ENCODE measurements at places on chromosomes 7 and 10.

DNA sequence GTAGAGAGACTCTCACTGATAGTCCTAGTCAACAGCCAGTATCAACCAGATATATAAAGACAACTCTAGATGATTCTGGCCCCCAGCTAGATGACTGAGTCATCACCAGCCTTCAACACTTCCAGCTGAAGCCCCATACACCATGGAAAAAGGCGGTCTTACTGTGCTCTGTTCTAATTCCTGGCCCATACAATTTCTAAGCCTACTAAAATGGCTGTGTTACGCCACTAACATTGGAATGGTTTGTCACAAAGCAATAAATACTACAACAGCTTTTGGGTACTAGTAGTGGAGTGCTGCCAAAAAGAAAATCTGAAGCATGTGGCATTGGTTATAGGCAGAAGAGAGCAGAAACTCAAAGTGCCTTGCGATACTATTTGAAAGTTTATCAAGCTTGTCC is 13.0 kb upstream of the TES start:
- DNase-seq: no peak

DNA sequence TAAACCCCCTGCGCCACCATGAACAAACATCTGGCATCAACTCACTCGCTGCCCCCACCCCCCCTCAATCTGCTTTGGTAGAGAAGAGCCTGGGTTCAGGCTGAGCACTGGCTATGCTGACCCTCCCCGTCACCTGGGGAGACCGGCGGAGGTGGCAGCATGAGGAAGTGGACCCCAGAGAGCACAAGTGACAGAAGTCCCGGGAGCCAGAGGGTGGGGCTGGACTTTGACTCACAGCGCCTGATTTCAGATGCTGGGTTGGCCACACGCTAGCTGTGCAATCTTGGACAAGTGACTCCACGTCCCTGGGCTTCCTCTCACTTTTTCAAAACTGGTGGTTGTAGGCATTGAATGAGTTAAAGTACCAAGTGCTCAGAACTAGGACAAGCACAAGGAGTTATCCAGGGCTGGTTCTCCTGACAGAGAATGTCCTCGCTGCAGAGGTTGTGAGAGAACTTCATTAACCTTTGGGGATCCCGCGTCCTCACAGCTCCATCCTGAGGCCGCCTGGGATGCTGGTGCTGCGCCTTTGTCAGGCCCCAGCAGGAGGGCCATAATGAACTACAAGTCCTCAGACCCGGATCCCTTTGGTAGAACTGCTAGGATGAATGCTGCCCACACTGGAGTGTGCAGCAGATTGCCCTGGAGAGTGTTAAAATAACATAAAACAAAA is 48.8 kb upstream of the RASGEF1A start:
- no peak for DNase-seq

- DNase-seq: no peak
These were observed 123.7 kb downstream of the KAT6B start for GRCh38 chr10:74949843-74950765.

GRCh38 chr7:27992755-27993493 is 187.7 kb downstream of the JAZF1 start:
- no peak for DNase-seq

DNA sequence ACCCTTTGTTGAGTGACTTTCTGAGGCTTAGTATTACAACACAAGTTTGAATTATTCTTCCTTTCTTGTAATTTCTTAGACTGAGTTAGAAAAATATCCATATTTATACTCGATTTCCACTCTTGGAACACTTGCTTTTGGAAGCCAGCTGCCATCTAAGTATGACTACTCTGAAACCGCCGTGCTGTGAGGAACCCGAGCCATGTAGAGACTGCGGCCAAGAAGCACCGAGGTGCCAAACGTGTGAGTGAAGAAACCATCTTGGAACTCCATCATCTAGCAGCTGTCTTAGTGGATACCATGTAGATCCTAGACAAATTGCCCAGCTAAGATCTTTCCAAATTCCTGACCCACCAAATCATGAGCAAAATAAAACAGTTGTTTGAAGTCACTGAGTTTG is 49.7 kb upstream of the PRKAR2B start:
- no peak for DNase-seq

GRCh38 chr7:24334012-24334411 is 50.0 kb downstream of the NPY start:
- DNase-seq: no peak

- DNase-seq: no peak
These were observed 127.2 kb downstream of the PPP1R17 start for GRCh38 chr7:31814187-31814586.

DNA sequence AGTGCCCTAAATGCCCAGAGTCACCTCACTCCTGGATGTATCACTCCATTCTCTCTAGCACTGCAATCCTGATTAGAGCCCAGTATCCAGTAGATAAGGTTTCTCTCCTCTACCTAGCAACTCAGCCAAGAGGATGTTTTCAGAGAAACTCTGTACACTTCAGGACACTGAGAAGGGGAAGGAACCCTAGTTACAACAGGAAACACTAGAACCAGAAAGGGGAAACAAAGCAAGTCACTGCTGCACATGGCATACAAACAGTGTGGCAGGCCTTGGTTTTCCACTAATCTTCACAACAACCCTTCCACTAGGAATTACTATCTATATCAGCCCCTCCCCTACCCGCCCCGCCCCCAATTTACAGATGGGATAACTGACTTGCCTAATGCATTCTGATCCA is 1.6 kb downstream of the FAM204A start:
- no peak for DNase-seq

- DNase-seq: no peak
These were observed 65.3 kb downstream of the FRMPD2 start for GRCh38 chr10:48209241-48209640.

- no peak for DNase-seq
These were observed 15.0 kb downstream of the PTN start for GRCh38 chr7:137328373-137329120.

DNA sequence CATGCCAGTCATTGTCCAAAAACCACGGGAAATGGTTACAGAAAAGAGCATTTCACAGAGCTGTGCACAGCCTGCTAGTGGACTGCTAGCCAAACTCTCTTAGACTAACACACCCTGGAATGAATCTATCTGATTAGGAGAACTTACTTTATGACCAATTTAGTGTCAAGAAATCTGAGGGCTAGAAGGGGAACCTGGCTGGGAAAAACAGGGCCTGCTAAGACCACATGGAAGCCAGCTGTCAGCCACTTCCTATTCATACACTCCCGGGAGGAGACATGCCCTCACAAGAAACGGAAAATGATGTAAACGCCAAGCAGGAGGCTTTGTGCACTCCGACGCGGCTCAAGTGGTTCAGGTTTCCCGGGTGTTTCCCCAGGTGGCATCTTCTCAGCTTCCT is 54.8 kb downstream of the MPP7 start:
- DNase-seq: no peak

DNA sequence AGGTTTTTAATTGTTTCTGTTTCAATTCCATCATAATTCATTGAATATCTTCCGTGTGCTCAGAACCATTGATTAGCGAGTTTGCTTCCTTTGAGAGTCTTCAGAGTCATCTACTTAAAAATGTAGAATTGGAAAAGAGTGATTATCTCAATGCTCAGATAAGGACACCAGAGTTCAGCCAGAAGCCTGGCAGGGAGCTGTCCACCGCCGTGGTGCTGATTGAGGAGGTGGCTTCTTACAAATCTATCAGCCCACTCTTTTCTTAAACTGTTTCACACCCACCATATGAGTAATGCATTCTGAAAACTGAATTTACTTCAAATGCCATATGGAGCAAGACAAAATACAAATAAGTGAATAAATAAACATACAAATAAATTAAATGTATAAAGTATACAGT is 79.3 kb downstream of the INSYN2A start:
- DNase-seq: peak; percentile 21

- no peak for DNase-seq
These were observed 217.1 kb downstream of the TMEM178B start for GRCh38 chr7:141290973-141291372.

- no peak for DNase-seq
These were observed 104.4 kb upstream of the MACROH2A2 start for GRCh38 chr10:69948261-69948660.

DNA sequence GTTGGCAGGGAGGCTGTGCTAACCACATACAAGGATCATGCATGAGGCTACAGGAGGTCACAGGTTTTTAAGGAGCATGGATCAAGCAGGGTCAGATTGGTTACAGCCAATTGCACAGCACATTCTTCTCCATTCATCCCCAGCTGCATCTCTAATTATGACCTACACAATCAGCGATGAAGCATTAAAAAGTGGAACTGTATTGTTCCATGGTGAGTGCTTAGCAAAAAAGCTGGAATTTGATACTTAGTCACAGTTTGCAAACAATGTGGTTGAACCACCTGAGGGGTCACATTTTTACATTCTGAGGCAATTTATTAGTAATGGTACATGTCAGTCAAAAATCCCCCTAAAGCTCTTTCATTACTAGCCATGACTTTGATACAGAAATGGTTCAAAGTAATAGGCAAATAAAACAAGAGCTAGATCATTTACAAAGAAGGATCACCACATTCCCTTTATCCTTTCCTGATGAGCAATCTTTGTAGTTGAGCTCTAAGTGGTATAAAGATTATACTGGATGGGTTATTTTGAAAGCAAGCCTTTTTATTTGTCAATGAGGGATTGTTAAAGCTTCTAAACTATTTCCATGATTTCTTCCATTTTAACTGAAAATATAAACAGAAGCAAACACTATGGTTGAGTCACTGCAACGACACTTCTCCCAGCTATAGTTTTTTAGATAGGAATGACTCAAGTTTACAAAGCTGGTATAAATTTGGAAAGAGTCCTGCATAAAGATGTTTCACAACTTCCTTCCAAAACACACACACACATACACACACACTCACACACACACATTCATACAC is 217.8 kb upstream of the SEMA3A start:
- no peak for DNase-seq

DNA sequence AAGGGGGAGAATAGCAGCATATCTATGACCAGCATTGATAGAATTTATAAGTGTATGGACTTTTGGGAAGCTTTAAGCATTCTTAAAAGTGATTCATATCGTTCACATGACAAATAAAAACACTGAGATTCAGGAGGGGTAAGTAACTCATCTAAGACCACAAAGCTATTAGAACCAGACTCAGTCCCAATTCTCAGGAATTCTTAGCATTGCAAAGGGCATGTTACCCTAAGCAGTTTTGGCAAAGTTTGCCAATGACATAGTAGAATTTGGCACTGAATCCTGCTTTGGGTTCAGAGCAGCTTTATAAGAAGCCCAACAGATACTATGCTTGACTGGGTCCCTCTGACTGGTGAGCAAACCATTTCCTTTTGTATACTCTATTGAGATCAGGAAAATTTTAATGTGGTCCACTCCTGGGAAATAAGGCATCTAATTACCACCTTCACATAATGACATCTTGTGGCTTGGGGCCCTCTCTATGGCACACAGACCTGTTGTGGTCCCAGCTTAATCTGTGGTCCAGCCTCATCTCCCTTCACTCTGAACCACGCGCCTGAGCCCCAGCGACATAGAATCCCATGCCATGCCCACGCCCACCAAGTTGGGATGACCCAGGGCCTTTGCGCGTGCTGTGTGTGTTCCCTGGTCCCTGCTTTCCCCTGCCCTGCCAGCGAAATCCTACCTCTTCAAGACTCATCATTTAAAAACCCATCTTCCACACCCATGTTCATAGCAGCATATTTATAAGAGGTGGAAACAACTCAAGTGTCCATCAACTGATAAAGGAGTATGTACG is 37.5 kb upstream of the DOCK1 start:
- no peak for DNase-seq

DNA sequence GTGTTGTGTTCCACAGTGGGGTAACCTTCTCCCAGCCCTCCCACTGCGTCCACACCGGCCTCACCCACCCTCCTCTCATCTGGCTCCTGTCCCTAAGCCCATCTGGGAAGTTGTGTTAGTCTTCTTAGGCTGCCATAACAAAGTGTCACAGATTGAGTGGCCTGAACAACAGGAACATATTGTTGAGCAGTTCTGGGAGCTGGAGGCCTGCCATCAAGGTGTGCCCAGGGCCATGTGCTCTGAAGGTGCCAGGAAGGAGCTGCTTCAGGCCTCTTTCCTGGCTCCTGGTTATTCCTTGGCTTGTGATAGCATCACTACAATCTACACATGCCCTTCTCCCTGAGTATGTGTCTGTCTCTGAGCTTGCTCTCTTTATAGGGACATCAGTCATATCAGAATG is 327.6 kb upstream of the COBL start:
- DNase-seq: no peak

DNA sequence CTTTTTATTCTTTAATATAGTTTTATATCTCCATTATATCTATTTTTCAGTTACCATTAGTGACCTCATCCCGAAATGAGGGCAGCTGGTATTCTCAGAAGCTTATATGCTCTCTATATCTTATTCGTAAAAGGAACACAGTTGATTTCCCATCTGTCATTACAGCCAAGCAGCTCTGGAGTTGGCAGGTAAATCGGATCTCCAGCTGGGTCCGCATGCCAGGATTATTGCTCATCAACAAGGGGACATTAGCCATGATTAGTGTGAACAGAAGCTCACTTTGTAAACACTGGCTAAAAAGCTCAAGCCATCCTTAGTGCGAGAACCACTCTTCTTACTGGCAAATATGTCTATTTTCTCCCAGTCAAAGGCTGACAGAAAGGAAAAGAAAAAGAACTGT is 180.3 kb downstream of the NPSR1 start:
- no peak for DNase-seq

DNA sequence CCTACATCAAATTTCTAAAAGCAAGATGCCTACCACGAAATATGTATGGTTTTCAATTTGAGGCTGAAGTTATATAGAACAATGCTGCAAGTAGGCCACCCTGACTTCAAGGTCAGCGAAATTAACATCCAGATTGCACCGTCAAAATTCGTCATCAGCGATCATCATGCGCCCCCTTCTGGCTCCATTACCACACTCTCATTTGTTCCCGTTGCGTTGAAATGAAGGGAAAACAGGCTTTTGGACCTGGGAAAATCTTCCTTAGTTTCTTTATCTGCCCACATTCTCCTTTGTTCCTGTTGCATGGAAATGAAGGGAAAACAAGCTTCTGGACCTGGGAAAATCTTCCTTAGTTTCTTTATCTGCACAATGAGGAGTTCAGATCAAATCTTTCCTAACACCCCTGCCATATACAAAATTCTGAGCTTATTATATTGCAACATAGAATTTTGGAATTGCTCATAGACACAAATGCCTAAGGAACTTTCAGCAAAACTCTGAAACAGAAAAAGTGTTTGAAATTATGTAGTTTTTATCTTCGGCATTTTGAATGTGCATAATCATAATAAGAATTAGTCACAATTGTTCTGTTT is 98.2 kb upstream of the PRKCQ start:
- DNase-seq: peak; percentile 60

- no peak for DNase-seq
These were observed 95.5 kb downstream of the DIP2C start for GRCh38 chr10:593901-594457.
